ENCODE measurements at places on chromosomes 7 and 10. TPM values are rescaled to one million over a fixed set of nuclear protein-coding genes. Genes with fewer than 3 reads are reported as not detected.

GRCh38 chr7:81770728-81771223 lies 929 bp upstream of the HGF start:
- no peak overlapping the region for H3K4me3 ChIP-seq
- peaks cover 3% of the 10 kb centered on the region for H3K4me1 ChIP-seq
- H3K36me3 ChIP-seq: no peaks in the 10 kb centered on the region

- H3K4me3 ChIP-seq: peak overlapping the region; percentile 41
- H3K27ac ChIP-seq: no peak overlapping the region
- peak; percentile 76 for DNase-seq
- H3K27me3 ChIP-seq: no peaks in the 10 kb centered on the region
- no peaks in the 10 kb centered on the region for H3K4me1 ChIP-seq
These were observed 284 bp downstream of the CXCL12 start for GRCh38 chr10:44384601-44385025.

GRCh38 chr7:54799792-54800191 lies 40.8 kb upstream of the SEC61G start:
- no peaks in the 10 kb centered on the region for H3K27me3 ChIP-seq
- H3K36me3 ChIP-seq: no peaks in the 10 kb centered on the region
- no peak for DNase-seq
- no peak overlapping the region for H3K4me3 ChIP-seq
- H3K4me1 ChIP-seq: no peaks in the 10 kb centered on the region
- no peak overlapping the region for H3K27ac ChIP-seq

DNA sequence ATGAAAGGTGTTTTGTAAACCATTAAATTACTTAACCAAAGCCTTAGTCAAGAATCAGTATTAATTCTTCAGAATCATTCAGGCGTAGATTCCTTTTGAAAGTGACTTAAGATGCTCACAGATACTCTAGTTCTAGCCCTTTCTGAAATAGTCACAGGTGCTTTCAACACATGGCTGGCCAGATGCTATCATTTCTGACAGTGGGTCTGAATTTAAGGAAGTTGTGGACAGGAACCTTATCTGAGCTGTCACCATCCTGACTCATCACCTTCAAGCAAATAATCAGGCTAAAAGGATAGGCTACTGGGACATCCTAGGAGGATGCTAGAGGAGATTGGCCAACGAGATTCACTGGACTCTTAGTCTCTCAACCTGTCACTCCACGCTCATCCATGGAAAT lies 501.5 kb downstream of the LRMDA start:
- H3K27me3 ChIP-seq: no peaks in the 10 kb centered on the region
- no peak overlapping the region for H3K4me3 ChIP-seq
- DNase-seq: no peak
- H3K27ac ChIP-seq: no peak overlapping the region
- no peaks in the 10 kb centered on the region for H3K4me1 ChIP-seq
- no peaks in the 10 kb centered on the region for H3K36me3 ChIP-seq

GRCh38 chr7:10211861-10212260 lies 761.8 kb upstream of the PHF14 start:
- no peak for DNase-seq
- no peak overlapping the region for H3K27ac ChIP-seq
- no peaks in the 10 kb centered on the region for H3K36me3 ChIP-seq
- H3K4me3 ChIP-seq: no peak overlapping the region

DNA sequence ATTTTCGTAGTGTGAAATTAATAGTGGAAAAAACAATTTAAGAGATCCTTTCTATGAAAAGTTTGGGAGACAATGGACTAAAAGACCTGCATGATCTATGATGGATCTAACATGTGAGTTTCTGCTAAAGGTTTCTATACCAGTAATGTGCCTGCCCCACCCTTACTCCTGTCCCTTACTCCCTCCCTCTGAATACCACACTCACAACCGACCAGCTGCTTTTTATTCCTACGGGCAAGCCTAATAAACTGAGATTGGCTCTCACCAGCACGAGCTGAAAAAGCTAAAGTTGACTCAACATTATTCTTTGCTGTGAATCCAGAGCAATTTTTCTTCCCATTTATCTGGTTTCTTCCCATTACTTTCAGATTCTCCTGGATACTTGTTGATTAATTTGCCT lies 17.8 kb upstream of the REEP3 start:
- H3K4me1 ChIP-seq: peaks cover 5% of the 10 kb centered on the region
- no peak for DNase-seq
- no peak overlapping the region for H3K4me3 ChIP-seq
- H3K27ac ChIP-seq: no peak overlapping the region
- H3K36me3 ChIP-seq: no peaks in the 10 kb centered on the region

- H3K27ac ChIP-seq: no peak overlapping the region
- peak overlapping the region; percentile 56 for H3K4me3 ChIP-seq
- no peaks in the 10 kb centered on the region for H3K27me3 ChIP-seq
- H3K4me1 ChIP-seq: no peaks in the 10 kb centered on the region
These were observed 1.4 kb downstream of the CELF2 start for GRCh38 chr10:11018855-11019631.

DNA sequence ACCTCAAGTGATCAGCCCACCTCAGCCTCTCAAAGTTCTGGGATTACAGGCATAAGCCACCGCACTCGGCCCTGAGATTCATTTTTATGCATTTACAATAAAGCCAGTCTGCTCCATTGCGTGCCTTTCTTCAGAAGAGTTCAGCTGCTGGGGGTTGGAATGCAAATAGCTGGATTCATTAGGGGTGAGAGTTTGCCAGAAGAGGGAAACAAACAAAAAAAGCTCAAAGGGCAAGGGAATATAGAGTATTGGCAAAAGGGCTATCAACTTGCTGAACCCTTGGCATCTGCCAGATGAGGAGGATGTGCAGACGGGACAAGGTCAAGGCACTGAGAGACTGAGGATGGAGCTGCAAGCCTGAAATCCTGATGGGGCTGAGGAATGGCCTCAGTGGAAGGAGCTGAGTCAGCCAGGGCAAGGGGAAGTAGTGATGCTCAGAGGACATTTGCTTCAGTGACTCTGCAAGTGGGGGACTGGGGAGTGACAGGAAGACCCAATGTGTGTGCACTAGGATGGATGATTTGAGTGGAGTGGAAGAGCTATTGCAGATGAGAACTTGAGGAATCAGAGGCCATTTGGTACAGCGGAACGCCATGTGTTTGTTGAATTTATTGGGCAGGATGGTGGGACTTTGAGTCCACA lies 75.0 kb upstream of the ARMC3 start:
- H3K4me1 ChIP-seq: peaks cover 2% of the 10 kb centered on the region
- H3K27me3 ChIP-seq: no peaks in the 10 kb centered on the region
- no peaks in the 10 kb centered on the region for H3K36me3 ChIP-seq
- H3K4me3 ChIP-seq: no peak overlapping the region
- DNase-seq: no peak

DNA sequence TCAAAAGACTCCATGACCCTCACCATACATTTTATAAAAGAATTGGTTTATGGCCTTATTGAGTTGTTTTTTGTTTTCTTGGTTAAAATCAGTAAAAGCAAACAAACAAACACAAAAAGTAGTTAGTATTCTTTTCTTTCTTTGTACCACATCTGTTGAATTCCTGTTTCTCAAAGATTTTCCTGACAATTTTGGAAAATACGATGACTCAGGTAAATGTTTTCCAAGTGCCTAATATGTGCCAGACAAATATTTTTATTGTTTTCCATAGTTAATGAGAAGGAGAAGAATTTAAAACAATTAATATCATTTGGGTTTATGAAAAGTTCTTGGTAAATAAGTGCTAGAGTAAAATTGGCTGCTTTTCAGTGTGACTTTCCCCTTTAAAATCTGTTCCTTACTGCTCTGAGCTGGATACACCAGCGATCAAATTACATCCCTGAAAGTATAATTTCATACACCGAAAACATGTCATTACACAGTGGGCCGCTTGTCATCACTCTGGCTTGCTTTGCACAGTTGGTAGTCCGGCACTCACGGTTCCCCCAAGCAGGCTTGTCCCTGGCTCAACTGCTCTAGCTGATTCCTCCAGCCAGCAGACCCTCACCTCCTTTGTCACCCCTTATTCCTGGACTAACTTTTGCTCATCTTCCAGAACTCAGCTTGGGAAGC lies 80.5 kb downstream of the TBXAS1 start:
- no peaks in the 10 kb centered on the region for H3K4me1 ChIP-seq
- no peaks in the 10 kb centered on the region for H3K36me3 ChIP-seq
- no peak overlapping the region for H3K27ac ChIP-seq
- H3K4me3 ChIP-seq: no peak overlapping the region
- no peaks in the 10 kb centered on the region for H3K27me3 ChIP-seq

CYP3A4 gene
- total RNA-seq: not detected

SDHAF3 gene
- total RNA-seq: 6.5 TPM
